ENCODE measurements at places on chromosomes 3 and 15. TPM values are rescaled to one million over a fixed set of nuclear protein-coding genes. Genes with fewer than 3 reads are reported as not detected.

The ZNF660 gene
- total RNA-seq, result 1.5 TPM

The TICRR gene
- 18.5 TPM for total RNA-seq

The C3orf20 gene
- 0.51 TPM for total RNA-seq

The MKRN2OS gene
- total RNA-seq, result not detected

The RETNLB gene
- not detected for total RNA-seq

The CCR3 gene
- total RNA-seq, result not detected

The GPR171 gene
- total RNA-seq, result 101 TPM

The RTP2 gene
- total RNA-seq, result not detected

The ISLR2 gene
- total RNA-seq, result 0.62 TPM

DNA sequence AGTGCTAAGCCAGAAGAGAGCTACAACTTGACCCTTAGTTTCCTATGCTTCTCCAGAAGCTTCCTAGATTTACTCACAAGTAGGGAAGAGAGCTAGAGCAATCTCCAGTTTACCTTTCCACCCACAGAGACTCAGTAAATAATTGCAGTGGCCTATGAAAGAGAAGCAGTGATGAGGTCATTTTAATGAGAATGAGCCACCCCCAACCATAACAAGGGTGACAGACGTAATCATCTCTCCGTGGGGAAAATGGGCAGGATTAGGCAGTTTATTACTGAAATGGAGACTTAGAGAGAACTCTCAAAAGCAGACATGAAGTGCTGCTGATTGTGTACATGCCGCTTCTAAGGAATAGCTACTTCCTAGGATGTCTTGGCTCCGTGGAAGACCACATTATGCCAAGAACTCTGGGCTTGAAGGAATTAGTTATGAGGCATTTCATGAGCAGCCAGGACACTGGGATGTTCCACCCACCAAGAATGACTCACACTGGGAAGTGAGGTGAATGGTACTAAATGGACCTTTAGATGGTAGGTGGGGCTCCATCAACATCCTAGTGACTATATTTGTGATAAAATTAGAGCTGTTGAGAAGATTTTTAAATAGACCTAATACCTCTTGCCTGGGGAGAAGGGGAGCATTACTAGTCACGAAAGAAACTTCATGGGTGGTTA, 160.9 kb downstream of the EDEM1 start:
- no peak for DNase-seq

- no peak for DNase-seq
These were observed 4.6 kb downstream of the TPM1 start for GRCh38 chr15:63046917-63047760.

GRCh38 chr3:53103397-53104296, 26.6 kb downstream of the RFT1 start:
- no peak for DNase-seq

DNA sequence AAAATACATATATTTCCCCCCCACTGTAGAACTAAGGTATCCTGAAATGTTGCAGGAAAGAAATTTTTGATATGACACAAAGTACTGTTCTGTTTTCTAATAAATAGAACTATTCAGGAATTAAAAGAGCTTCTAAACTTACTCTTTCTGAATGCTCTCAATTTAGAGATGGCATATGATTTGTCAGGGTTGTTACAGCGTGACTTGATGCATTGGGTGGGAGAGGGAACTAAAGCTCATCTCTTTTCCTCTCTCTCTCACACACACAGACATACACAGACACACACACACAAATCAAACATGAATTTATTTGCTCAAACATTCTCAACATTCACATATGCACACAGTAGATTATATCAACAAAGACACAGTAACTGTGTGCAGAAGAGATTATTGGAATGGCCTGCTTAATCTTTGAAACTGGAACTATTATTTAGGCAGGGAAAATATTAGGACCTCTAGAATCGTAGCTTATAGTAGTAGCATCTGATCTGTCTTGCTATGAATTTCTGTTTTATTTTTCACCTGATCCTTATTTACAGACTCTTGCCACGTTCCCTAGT, 807.4 kb upstream of the GBE1 start:
- DNase-seq, result no peak

- DNase-seq, result no peak
These were observed 97.3 kb downstream of the NEK10 start for GRCh38 chr3:27271890-27272289.

DNA sequence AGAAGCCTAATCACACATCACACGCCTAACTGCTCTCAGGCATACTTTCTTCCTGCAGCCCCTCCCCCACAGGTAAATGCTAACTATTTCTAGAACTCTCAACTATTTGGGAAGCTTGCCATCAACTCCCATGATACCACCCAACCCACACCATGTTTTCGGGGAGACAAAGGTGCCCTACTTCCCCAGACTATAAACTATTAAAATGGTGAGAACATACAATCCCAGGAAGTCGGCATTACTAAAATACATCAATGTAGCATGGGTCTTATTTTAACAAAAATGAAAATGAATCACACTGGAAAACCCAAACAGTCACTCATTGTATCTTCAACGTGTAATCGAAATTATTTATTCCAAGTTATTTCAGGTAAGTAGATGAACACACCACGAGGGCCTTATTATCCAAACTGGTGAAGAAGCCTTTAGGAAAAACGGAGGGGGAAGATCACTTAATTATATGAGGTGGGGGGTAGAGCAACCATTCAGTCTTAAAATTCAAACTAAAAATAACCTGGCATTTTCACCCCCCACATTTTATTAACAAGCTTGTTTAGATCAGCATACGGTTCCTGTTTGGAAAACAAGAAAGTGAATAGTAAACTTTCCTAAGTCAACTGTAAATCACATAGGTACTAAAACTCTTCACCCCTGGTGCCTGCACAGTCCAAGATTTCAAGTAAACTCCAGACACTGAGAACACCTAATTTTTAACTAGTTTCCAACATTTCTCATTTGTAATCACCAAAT, 1.9 kb downstream of the TBL1XR1 start:
- DNase-seq, result no peak

- DNase-seq, result no peak
These were observed 6.6 kb upstream of the RHCG start for GRCh38 chr15:89502867-89503595.

- DNase-seq, result no peak
These were observed 2.2 kb downstream of the HPS3 start for GRCh38 chr3:149131589-149131988.

- DNase-seq, result no peak
These were observed 8.7 kb downstream of the CD86 start for GRCh38 chr3:122063908-122064307.

- DNase-seq, result no peak
These were observed 60.0 kb downstream of the ZNF385D start for GRCh38 chr3:21691036-21691435.

DNA sequence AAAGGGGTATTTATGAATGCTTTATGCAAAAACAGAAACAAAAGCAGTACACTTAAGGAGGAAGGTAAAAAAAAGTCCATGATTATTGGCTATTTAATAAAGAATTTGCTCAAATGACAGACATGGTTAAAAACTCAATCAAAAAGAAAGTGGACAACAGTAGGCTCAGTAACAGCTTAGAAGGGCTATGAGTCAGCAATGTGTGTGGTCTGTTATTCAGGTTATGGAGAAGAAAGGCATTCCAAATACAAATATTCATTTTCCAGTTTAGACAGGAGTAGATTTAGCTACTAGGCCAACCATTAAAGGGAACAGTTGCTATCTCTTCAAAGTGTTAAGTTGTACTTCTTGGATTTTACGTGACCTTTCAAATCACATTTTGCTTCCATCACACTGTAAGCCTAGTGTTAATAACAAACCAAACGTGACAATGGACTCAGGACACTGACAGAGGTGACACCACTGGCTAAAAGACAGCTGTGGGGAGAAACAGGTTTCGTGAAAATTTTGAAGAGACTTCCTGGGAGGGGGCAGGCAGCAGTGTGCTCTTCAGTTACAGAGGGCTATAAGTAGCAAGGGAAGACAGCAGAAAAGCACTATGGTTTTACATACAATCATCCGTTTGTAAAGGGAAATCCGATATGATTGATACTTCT, 41.7 kb upstream of the MYO5C start:
- DNase-seq, result no peak

GRCh38 chr3:35709691-35710090, 70.4 kb downstream of the ARPP21 start:
- DNase-seq, result no peak

DNA sequence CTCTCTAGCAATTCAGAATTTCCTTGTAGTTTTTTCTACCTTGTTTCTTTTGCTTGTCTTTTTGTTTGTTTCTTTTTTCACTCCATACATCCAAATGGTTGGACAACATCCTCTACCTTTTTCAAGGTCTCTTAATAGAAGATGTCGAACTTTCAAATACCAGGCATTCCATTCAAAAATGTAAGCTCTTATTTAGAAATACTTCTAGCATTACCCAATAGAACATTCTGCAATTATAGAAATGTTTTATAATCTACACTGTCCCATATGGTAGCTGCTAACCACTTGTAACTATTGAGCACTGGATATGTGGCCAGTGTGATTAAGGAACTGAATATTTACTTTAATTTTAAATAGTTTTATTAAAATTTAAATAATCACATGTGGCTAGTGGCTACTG, 196.2 kb upstream of the MRPL3 start:
- DNase-seq, result no peak

DNA sequence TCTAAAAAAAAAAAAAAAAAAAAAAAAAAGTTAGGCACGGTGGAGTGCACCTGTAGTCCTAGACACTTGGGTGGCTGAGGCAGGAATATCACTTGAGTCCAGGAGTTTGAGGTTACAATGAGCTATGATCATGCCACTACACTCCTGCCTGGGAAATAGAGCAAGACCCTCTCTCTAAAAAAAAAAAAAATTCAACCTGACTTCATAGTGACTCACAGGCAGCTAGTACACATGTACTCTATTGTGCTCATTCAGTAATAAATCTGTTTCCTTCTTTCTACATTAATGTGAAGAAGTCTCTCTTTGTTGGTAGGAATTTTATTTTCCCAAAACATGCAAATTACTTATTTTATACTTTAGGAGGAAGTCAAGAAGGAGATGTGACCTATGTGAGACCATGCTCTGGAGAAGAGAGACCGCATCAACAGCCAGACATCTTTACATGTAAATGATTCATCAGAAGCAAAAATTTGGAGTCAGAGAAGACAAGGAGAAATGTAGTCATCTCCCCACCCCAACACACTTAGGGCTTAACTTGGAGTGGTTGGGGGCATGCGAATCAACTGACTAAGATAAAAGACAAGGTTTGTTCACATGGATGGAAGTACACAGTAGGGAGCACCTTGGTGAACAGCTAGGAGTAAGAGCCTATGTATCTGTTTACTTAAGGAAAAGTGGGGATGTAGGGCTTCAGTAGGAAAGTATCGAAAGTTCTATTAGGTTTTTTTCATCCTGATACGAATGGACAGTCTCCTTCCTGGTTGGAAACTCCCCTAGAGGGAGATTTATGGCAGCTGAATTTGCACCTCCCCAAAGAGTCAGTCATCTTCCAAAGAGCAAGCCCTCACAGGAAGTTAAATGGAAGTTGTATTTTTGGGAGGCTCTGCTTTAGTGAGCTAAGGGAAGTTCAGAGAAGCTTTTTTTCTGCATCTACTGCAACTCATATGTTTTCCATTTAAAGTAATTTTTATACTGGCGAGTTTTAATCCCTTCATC, 23.0 kb upstream of the NMD3 start:
- DNase-seq, result no peak

GRCh38 chr15:57554063-57554811, 37.5 kb upstream of the MYZAP start:
- no peak for DNase-seq

GRCh38 chr3:159447841-159448240, 540.8 kb upstream of the IL12A start:
- no peak for DNase-seq

- no peak for DNase-seq
These were observed 107.2 kb downstream of the SNRPN start for GRCh38 chr15:25061808-25062550.

DNA sequence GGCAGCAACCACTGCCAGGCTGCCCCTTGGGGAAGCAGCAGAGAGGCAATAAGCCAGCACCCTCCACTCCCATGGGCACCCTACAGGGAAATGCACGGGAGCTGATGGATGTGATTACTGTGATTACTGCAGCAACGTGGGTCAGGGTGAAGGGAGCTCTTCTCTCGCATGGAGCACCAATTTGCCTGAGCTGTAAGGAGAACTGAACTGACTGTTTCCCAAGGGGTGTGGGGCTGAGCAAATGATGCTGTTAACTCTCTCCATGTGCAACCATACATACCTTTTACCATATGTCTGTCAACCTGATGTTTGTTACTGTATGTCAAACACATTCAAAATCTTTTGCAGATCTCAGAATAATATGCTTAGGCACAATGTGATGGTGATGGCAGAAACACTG, 680.6 kb downstream of the SQOR start:
- DNase-seq, result no peak

GRCh38 chr3:119388577-119388976, 74.8 kb downstream of the TMEM39A start:
- no peak for DNase-seq

GRCh38 chr3:15521573-15521965, at the start of gene COLQ:
TSS of gene COLQ (minus strand) at chr3:15521706. CDS start at chr3:15521625, 81 bp downstream.
- DNase-seq, result no peak

GRCh38 chr15:88036154-88036839, 220.2 kb downstream of the NTRK3 start:
- no peak for DNase-seq

DNA sequence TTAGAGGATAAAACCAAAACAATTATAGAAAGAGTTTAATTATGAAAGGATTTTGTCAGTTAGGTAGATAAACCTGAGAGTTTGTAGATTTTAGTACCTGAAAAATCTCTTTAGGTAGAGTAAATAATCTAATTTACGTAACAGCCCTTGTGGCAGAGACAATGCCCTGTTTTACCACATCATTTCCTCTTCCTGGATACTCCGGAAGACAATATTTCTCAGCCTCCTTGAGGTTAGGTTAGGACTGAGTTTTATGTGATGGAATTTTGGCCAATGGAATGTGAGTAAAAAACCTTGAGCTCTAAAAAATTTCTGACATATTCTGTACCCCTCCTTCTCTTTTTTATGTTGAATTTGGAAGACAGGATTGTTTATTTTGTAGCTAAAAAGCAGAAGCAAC, 50.7 kb upstream of the TPRG1 start:
- DNase-seq, result no peak

DNA sequence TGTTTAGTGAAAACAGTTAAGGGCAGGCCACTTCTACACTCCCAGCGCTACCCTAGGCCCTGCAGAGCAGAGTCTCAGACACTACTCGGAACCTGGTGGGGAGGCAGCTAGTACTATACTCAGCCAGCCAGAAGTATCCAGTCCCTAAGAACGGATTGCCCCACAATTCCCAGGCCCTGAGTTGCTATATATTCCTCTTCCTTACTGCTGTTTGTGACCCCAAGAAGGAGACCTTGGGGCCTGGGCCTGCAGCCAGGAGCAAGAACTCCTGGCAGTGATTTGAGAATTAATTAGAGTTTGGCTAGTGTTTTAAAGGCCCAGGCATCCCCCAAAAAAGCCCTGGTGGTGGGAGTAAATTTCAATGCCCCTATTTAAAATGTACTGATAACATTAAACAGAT, 87.7 kb downstream of the RBPMS2 start:
- no peak for DNase-seq

- no peak for DNase-seq
These were observed 21.5 kb downstream of the SLC6A20 start for GRCh38 chr3:45774581-45775521.

- DNase-seq, result no peak
These were observed 3.3 kb downstream of the LIPH start for GRCh38 chr3:185549122-185549521.

Data from activated T-cell treated with anti-CD3 and anti-CD28 coated beads, Interleukin-2, amount 50 U/mL, for 72 hours (primary cell).